NCI-H187 (cell line): ENCODE measurements at places on chromosomes 11 and 22.

DNA sequence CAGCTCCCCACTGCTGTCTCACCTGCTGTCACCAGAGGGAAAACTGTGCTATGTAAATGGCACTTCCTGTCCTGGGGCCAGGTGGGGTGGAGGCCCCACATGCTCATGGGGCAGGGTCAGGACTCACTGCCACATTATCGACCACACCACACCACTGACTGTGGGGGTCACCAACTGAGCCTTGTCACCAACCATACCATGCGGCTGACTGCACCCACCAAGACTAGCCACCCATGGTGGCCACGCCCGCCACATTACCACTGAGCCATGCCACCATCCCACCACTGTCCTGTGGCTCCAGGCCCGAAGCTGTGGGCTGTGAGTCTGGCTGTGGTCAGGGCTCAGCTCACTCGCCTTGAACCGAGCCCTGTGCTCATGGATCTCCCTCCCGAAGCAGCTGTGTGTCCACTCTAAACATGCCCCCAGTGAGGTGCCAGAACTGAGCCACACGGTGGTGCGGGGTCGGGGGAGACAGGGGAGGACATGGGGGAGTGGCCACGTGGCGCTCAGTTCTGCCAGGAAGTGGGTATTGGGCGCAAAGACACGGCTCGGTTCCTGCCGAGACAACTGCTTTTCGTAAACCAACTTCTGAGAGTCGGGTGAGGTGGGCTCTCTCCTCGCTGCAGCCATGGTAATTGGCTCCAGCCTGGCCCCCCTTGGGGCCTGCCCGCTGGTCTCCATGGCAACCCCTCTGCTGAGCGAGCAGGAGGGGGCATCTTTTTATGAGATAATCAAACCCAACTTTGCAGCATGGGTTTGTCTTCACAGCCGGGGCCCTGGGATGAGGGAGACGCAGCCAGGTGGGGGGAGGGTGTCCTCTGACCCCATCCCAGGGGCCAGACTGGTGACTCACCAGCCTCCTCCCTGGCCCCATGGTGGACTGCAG is 23.2 kb downstream of the RTN4R start:
- DNase-seq, result no peak

DNA sequence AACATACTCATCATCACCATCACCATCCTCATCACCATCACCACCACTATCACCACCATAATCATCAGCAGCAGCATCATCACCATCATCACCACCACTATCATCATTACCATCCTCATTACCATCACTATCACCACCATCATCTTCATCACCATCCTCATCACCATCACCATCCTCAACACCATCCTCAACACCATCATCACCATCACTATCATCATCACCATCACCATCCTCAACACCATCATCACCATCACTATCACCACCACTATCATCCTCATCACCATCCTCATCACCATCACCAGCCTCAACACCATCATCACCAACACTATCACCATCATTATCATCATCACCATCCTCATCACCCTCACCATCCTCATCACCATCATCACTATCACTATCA is 16.6 kb downstream of the RTN4R start:
- DNase-seq, result no peak

GRCh38 chr11:126512741-126513715 is 157.5 kb downstream of the ST3GAL4 start:
- DNase-seq, result no peak

DNA sequence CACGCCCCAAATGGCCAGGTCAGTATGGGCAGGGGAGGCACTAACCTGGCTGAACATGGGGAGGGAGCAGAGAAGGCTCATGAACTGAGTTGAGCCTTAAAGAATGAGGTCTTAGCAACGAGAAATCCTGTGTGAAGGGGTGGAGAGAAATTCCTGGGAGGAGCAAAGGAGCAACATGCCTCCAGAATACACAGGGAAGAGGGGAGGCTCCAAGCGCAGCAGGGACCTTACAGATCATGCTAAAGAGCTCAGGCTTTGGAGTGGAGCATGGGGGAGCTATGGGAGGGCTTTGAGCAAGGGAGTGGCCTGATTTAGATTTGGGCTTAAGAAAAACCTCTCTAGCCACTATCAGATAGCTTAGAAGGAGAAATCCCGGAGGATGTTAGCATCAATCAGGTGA is 88.1 kb downstream of the MN1 start:
- no peak for DNase-seq

- no peak for DNase-seq
Observed at GRCh38 chr11:103789952-103790351, 246.5 kb upstream of the DDI1 start.

DNA sequence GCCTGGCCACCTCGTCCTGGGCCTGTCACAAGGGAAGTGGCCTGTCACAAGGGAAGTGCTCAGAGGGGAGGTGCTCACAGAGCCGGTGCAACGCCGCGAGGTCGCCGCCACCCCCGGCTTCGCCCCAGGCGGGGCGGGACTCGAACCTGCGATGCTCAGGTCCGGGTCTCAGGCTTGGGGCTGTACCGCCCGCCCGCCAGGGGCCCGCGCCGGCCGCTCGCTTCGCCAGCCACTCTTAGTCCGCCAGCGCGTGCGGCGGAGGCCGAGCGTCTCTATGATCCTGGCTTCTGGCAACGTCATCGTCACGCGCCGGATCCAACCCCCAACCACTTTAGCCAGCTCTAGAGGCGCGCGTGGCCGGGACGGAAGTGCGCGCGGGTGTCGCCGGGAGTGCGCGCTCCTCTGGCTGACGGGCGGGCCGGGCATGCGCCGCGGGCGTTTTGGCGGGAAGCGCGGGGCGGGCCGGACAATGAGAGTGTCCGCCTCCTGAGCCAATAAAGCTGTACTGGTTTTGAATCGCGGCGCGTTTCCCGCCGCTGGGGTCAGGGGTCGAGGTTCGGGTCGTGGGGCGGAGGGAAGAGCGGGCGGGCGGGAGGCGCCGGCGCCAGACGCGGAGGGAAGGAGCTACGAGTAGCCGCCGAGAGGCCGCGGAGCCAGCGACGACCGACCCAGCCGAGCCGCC is at the start of gene TRMT2A:
TSS of gene TRMT2A (minus strand) at position 276 of the 682 bp plus-strand sequence. CDS start 320 bp downstream, outside the sequence.
- DNase-seq, result peak; percentile 90

DNA sequence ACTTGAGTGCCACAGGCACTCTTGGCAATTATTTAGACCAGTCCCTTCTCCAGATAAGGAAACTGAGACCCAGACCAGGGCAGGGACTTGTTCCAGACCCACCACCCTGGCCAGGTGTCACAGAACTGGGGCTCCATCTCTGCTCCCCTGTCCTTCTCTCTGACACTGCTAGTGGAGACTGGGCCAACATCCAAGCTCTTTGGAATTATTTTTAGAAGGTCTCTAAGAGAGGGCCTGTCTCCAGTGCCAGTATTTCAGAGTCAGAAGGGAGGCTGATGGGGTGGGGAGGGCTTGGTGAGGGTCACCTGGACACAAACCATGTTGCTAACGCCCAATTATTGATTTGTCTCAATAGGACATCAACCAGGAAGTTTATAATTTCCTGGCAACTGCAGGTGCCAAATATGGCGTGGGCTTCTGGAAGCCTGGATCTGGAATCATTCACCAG is 32.7 kb downstream of the POLR3H start:
- no peak for DNase-seq

GRCh38 chr11:61551634-61552033 is 29.2 kb downstream of the SYT7 start:
- DNase-seq, result no peak

DNA sequence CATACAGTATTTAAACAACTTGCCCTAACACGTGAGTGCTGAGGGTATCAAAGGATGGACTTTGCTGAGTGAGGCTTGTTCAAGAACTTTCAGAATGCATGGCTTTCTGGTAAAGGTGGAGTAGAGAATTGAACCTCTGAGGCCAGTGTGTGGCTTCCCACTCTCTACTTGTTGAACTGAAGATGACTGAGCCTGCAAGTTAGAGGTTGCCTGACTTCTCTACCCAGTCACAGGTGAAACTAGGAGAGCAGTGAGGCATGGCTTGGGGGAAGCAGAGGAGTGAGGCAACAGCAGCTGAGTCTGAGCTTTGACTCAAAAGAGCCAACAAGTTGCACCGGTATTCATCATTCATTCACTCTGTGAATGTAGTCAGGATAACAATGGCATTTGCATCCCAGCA is 256.4 kb upstream of the SESN3 start:
- no peak for DNase-seq

GRCh38 chr11:115720602-115721245 is 216.5 kb upstream of the CADM1 start:
- peak; percentile 51 for DNase-seq

GRCh38 chr11:9717719-9718118 is 53.8 kb downstream of the SWAP70 start:
- no peak for DNase-seq

- DNase-seq, result no peak
Observed at GRCh38 chr11:33643167-33643824, 57.3 kb downstream of the C11orf91 start.

GRCh38 chr11:67436459-67437081 is 912 bp downstream of the PTPRCAP start:
- DNase-seq, result no peak

DNA sequence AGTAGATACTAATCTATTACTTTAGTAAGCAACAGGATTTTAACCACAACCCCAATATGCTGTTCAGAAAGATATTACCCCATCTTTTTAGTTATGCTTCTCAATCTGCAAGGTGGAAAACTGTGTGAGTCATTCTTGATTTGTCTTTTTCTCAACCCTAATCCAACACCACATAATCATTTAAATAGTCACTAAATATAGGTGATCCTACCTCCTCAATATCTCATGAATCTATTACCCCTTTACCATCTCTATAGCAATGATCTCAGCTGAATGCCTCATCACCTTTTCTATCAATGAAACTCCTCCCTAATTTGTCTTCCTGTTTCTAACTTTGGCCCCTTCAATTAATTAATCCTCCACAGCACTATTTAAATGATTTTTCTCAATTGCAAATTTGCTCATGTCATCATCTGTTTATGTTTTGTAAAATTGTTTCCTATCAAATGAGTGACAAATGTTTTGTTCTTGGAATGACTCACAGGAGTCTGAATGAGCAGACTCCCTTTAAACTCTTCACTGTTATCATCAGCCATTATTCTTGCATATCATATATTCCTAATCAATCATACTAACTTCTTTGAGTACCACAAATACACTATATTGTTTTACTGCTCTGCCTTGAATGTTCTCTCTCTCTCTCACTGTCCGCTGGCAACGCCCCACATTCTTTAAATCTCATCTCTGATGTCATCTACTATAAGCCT is 26.1 kb downstream of the SNX19 start:
- DNase-seq, result no peak

- no peak for DNase-seq
Observed at GRCh38 chr11:94675813-94676212, 92.3 kb upstream of the AMOTL1 start.

- no peak for DNase-seq
Observed at GRCh38 chr11:80041136-80042000, 600.5 kb upstream of the TENM4 start.

- no peak for DNase-seq
Observed at GRCh38 chr11:57407010-57407920, 16.8 kb upstream of the PRG2 start.

DNA sequence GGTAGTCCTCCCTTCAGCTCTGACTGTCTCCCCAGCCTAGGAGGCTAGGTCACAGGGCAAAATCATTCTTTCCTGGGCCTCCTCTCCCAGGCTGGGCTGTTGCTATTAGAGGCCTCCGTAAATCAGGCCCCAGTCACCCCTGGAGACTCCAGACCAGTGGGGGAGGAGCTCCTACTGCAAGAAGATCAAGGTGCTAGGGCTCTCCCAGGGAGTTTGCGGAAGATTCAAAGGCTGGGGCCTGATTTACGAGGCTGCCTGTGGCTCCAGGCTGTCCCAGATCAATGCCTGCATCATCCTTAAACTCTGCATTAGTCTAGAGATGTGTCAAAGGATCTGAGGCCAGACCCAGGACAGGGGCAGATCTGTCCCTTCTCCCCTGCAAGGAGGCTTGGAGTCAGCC is 346.2 kb downstream of the TENM4 start:
- no peak for DNase-seq

- no peak for DNase-seq
Observed at GRCh38 chr11:116427903-116428637, 344.7 kb downstream of the BUD13 start.

DNA sequence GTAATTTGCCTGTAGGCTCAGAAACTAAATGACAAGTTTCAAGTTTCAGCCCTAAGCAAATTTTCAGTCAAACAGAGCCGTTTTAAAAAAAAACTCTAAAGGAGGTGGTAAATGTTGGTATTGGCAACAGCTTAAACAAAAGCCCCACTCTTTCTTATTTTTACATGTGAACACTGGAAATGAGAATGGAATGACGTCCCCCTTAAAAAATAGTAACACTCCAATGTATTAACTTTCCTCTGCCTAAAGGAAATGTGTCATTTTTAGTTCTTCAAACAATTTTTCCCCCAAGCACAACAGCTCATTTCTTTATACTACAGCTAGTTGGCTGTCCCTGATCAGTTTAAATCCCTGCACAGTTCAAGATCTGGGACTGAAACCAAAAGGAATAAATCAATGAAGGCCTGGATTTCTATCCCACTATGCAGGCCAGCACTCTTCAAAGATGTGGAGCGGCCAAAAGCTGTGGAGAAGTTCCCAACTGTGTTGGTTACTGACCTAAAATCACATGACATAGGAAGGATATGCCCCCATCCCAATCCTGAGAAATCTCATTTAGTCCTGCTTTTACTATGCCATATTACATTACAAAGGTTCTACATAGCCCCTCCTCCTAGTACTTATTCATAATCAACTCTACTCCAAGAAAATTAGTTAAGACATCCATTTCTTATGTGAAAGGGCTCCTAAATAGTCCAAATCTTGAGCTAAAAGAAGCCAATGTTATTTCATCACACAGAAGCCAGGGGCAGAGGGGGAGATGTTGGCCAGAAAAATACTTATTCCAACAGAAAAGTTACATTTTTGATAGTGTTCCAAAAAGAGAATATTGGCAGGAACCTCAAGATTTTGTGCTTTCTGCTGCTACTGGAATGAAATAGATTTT is 95.9 kb downstream of the CADM1 start:
- no peak for DNase-seq

DNA sequence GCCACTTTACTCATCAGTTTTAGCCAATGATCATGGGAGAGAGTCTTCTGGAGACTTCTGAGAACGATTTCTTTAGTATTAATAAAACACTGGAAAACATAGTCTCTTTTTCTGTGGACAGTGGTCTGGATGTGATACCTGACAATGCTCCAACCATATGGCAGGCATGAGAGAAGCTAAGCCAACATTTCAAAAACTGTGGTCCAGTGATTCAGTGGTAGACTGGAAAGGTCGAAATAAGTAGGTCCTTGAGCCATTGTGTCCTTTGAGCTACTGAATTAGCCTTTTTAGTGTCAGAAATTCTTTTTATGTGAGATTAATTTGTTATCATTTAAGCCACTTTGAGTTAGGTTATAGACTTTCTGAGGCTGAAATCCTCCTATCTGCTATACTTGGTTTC is 197.7 kb upstream of the CTSC start:
- no peak for DNase-seq
